ENCODE measurements at places on chromosomes 5 and 9.

DNA sequence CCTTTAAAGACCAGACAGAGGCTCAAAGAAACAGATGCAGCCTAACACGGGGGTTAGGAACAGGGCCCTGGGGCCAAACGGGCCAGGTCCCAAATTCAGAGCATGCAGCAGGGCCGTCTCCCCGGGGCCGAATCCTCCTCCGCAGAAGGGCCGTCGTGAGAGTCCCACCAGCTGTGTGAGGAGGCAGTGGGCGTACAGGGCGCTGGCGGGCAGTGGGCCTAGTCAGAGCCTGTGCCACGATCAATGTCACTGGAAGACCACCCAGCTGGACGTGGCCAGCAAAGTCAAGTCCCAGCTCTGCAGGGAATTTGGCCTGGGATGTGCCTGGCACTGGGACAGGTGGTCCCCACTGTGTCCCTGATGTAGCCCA, 15.8 kb upstream of the FCN2 start:
- DNase-seq = no peak

DNA sequence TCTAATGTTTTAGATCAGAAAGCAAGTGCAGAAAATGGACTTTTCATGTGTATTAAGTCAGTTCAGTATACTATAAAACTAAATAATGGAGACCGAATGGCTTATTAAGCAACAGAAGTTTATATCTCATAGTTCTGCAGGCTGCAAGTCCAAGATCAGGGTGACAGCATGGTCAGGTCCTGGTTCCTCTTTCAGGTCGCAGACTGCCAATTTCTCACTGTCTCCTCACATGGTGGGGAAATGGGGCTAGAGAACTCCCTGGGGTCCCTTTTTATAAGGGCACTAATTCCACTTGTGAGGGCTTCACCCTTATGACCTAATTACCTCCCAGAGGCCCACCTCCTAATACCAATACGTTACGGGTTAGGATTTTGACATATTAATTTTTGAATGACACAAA, 48.7 kb downstream of the RICTOR start:
- peak; percentile 34 for DNase-seq

- no peak for DNase-seq
These were observed 380.7 kb downstream of the MRPS30 start for GRCh38 chr5:45189481-45189880.

DNA sequence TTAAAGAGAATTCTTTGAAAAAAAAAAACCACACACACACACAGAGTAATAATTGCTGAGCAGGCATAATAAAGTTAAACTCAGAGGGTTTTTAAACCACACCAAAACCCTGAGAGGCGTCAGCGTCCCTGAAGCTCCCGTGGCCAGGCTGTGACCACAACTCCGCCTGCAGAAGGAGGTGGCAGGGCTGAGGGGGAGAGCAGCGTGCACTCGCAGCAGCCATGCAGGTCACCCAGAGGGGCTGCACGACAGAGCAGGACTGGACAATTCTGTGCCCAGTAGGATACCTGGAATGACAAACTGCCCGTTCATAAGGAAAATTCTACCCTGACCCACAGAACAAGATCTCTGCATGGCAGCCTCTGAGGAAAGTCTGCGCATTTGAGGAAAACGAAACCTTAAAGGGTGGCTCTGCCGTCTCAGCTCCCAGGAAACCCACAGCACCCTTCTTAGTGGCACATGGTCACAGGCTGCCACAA, 44.0 kb downstream of the ROR2 start:
- peak; percentile 71 for DNase-seq

GRCh38 chr9:132201780-132202703, 40.2 kb downstream of the NTNG2 start:
- DNase-seq = no peak

DNA sequence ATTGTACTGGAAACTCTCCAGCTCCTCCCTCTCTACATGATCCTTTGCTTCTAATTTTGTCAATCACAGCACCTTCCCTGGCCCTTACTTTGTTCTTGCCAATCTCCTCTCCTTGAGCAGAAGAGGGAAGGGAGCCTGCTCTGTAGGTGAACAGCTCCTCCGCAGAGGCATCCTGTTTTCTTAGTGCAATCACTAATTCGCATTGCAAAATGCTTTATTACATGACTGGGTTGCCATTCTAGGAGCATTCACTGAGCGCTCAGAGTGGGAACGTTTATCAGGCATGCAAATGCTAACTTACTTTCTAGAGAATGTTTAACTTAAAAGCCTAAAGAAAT, 416 bp upstream of the SNX18 start:
- DNase-seq = no peak

DNA sequence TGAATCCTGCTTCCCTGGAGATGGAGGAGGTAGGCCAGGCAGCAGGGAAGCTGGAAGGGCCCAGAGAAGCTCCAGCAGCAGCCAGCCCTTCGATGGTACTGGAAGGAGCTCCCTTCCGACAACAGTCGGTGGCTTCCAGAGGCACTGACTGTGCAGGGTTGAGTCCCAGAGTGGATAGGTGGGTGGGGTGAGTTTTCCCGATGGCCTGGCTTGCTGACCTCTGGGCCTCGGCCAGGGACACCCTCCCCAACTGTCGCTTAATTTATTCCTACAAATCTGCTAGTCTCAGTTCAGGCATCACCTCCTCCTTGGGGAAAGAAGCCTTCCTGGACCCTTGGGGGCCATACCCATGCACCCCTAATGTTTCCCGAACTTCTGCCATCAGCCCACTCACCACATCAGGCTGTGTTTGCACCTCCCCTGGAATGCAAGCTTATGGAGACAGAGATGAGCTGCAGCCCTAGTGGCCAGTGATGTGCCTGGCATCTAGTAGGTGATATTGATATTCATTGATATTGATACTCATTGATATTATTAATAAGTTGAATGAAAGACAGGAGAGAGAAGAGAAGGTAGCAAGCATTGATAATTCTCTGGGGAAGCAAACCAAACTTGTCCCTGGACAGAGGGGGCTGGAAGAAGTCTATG, 104.6 kb upstream of the BOD1 start:
- no peak for DNase-seq

DNA sequence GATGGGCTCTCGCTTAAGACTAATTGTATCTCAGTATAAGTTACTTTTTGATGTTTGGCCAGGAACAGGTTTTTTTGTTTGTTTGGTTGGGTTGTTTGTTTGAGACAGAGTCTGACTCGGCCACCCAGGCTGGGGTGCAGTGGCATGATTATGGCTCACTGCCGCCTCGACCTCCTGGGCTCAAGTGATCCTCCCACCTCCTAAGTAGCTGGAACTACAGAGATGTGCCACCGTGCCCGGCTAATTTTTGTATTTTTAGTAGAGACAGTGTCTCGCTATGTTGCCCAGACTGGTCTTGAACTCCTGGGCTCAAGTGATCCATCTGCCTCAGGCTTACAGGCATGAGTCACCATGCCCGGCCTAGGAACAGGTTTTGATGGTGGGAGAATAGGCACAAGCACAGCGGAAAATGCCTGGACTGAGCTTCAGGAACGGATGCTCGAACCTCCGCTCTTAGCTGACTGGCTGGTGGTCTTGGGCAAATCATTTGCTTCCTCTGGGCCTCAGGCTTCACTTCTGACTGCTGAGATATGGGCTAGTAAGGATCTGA, 11.4 kb upstream of the SYNPO start:
- DNase-seq = no peak

GRCh38 chr5:141349917-141350619, at the start of gene PCDHGB1:
TSS of gene PCDHGB1 (plus strand) at chr5:141350099. CDS start at chr5:141350261, 162 bp downstream.
- peak; percentile 31 for DNase-seq

DNA sequence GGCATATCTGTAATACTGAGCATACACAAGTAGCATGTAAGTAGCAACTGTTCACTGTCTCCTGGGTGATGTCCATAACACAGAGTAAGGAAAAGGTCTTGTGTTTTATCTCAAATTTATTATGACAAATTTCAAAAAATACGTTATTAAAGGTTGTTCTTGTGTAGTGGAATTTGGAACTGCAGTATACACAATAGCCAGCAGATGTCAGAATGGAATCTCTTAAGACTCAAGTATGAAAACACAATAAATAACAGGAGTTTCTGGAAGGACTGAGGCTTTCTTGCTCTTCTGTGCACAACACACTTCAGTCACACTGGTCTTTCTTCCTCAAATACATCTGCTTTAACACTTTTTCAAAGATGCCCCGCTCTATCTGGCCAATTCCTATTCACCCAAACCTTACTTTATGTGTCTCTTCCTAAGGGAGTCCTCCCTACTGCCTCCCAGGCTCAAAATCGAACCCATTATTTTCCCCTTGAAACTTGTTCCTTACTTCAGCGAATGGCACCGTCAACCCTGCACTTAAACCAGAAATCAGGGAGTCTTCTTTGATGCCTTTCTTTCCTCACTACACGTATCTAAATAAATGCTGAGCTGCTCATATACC, 6.5 kb upstream of the FBXO10 start:
- peak; percentile 49 for DNase-seq

GRCh38 chr5:113641715-113642114, 128.2 kb downstream of the YTHDC2 start:
- no peak for DNase-seq

DNA sequence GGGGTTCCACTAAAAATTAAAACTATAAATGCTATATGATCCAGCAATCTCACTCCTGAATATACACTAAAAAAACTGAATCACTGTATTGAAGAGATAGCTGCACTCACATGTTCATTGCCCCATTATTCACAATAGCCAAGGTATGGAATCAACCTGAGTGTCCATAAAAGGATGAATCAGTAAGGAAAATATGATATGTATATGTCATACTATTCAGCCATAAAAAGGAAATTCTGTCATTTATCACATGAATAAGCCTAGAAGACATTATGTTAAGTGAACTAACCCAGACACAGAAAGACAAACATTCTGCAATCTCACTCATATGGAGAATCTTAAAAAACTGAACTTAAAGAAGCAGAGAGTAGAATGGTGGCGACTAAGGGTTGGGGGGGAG, 1376.2 kb upstream of the CDH9 start:
- no peak for DNase-seq

- DNase-seq = no peak
These were observed 133.8 kb upstream of the MOCS2 start for GRCh38 chr5:53243403-53243802.

GRCh38 chr5:130476325-130476724, 572.1 kb downstream of the CHSY3 start:
- DNase-seq = no peak

- DNase-seq = no peak
These were observed 104.3 kb downstream of the PDE4D start for GRCh38 chr5:59789197-59789596.

DNA sequence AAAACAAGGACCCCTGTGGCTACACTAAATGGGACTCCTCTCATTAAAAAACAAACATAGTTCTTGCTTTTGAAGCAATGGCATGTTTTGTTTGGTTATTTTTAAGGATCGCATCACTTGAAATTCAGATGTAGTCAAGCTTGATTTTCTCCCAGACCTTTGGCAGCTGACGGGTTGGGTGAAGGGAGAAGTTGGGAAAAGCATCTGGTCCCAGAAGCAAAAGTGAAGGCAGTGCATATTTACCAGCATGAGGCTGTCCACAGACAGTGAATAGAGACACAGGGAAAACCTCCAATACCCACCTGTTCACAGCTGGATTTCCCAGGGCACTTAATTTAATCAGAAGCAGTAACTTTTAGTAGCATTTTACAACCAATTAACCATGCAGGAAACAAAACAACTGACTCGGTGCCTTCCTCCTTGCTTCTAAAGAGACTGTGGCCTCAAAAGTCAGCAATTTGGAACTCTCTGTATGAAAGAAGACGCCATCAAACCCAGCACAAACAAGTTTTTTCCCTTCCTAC, 245.4 kb downstream of the EBF1 start:
- no peak for DNase-seq

DNA sequence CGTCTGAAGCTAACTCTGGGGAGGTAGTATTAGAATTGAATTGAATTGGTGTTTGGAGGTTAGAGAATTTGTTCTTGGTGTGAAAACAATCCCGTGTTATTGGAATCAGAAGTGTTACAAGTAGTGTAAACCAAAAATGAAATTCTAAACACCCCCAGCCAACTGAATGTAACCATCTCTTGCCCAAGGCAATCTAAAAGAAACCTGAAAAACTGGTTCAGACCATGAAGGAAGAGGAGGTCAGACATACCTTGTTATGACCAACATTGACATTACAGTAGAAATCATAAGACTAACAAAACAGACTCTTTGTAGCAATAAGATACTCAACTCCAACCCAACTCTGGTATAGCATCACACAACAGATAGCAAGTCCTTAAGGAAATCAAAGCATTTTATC, 159.0 kb downstream of the TUSC1 start:
- no peak for DNase-seq

DNA sequence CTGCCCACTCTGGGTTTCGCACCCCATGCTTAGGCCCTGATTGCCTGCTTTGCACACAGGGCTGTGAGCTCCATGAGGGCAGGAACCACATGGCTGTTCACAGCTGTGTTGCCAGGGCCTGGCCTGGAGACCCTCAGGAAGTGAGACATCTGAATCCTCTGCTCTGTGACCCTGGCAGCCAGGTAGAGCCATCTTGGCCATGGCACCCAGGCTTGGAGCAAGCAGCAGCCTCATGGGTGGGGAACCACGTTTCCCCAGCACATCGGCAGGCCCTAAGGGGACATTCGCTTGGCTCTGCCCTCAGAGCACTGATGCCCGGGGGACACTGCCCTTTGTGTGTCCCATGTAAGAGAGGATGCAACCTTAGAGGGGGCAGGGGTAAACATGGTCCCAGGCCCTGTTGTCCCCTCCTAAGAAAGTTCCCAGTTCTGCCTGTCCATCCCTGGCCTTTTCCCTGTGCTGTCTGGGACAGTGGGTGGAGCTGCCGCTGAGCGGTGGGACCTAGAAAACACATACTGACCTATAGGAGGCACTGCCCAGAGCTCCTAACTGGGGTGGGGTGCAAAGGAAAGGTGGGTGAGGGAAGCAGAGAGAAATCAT, 144.1 kb upstream of the IER5L start:
- DNase-seq = no peak

All from suppressor macrophage treated with lipopolysaccharide for 1 hour (primary cell).